ENCODE measurements at places on chromosomes 13 and 19.

- DNase-seq: no peak
Measured at GRCh38 chr13:94590744-94591143, 5.2 kb downstream of the TGDS start.

GRCh38 chr13:77323858-77324257, 3.0 kb downstream of the MYCBP2 start:
- DNase-seq: no peak

- no peak for DNase-seq
Measured at GRCh38 chr19:8441725-8442544, 2.8 kb upstream of the HNRNPM start.

GRCh38 chr19:39845584-39845932, 621 bp downstream of the FBL start:
- no peak for DNase-seq

DNA sequence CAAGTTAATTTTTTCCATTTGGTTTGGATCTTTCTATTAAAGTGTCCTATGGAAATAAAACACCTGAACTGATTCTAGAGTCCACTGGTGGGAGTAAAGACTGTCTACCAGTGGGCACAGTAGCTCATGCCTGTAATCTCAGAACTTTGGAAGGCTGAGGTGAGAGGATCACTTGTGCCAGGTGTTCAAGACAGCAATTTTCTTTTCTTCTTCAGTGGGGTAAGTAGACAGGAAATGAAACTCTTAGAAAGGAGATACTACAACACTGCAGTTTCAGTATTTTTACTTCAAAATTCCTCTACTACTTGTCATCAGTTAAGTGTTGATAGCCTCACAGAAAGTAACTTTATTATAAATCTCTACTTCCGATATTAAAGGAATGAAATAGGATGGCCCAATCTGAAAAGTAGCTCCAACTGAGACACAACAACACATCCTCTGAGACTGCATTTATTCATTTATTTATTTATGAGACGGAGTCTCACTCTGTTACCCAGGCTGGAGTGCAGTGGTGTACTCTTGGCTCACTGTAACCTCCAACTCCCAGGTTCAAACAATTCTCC, 26.3 kb downstream of the DNMT1 start:
- no peak for DNase-seq

GRCh38 chr13:109415057-109415456, 371.3 kb downstream of the IRS2 start:
- DNase-seq: no peak

GRCh38 chr13:113500530-113501265, 10.2 kb upstream of the DCUN1D2 start:
- no peak for DNase-seq

GRCh38 chr19:54434112-54434872, 14.7 kb upstream of the LENG8 start:
- no peak for DNase-seq

DNA sequence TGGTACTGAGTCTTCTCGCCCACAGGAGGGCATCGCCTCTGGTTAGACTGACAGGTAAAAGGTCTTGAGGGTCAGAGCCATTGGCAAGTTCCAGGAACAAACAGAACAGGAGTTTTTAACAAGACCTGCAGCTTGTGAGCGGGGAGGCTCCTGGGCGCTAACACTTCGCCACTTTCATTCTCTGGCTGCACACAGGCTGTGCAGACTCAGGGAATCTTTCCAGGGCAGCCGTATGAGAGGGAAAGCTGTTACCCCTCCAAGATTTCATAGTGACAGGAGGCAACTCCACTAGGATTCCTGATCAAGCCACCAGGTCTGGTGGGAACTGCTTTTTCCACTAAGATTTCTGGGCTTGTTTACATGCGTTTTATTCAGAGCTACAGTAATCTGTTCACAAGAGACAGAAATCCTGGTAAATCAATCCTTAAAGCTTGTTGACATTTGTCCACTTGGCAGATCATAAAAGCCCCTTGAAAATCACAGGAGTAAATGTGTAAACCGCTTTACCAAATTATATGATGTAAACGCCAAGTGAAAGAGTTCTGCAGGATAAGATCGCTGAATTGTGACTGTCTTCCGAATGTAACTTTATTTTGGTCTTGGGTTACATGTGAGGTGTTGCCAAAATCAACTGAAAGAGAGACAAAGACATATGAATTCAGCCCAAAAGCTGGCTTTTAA, 190.6 kb downstream of the MZT1 start:
- no peak for DNase-seq

DNA sequence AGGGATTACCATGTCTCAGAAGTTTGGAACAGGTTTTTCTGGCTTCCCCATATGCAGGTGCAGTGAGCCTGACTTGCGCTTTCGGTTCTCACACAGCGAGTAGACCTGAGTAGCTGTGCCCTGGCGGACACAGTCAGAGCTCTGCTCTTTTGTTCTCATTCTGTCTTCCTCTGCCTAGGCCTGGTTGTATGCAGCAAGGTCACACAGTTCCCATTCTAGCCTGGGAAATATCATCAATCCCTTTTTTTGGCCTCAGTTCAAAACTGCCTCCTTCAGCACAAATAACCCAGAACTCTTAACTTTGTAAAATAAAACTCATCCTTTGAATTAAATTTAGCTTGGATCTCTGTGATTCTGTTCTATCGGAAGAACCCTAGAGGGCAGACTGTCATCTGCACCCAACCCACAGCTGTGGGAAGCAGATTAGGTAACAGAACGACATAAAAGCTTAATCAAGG, 10.2 kb downstream of the OXGR1 start:
- no peak for DNase-seq

DNA sequence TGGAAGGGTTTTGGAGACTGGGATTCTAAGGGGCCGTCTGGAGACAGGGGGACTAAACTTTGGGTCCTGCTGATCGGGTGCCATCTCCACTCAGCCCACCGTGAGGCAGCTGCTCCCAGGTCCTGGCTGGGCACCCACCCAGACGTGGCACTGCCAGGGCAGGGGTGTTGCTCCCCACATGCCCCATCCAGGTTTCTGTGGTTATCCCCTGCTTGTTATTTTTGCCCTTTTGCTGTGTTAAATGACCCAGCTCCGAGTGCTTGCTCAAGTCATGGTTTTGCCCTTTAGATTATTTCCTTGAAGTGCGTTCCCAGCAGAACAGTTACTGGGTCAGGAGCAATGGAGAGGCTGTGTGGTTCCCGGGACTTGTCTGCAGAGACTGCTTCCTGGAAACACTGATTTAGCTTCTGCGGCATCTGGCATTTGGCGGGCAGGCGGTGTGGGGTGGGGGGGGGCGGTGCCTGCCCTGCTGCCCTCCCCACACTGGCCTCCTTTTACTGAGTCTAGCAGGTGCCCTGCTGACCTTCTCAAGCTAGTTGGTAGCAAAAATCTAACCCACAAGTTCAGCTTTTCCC, 1.9 kb downstream of the RAB11B start:
- no peak for DNase-seq

DNA sequence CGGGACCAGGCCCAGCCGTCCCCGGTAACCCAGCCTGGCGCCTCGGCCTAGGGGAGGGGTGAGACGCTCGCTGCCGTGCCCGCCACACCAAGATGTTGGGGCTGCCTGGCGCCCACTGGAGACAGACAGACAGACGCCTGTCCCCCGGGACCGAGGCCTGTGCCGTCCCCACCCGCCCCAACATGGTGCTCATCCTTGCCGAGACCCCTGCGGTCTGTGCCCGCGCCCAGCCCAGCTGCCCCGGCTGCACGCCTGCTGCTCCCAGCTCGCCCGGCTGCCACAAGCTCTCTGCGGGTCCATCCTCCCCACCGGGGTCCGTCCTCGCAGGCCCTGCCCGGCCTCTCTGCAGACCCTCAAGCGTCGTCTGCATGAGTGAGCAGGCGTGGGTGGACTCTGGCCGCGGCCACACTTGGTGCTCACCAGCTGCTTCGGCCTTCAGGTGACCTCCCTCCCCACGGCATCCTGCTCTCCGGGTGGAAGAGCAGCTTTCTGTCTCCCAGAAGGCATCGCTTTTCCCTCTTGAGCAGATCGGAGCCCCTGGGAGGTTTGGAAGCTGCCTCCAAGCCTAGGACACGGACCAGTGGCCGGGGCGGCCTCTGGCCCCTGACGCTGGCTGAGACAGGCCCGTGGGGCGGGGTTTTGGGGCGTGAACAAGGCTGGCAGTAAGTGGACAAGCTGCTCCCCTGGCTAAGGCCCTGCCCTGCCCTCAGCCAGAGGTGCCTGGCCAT, 6.7 kb upstream of the TMPRSS9 start:
- no peak for DNase-seq

- no peak for DNase-seq
Measured at GRCh38 chr13:84641491-84641890, 759.2 kb upstream of the SLITRK1 start.

DNA sequence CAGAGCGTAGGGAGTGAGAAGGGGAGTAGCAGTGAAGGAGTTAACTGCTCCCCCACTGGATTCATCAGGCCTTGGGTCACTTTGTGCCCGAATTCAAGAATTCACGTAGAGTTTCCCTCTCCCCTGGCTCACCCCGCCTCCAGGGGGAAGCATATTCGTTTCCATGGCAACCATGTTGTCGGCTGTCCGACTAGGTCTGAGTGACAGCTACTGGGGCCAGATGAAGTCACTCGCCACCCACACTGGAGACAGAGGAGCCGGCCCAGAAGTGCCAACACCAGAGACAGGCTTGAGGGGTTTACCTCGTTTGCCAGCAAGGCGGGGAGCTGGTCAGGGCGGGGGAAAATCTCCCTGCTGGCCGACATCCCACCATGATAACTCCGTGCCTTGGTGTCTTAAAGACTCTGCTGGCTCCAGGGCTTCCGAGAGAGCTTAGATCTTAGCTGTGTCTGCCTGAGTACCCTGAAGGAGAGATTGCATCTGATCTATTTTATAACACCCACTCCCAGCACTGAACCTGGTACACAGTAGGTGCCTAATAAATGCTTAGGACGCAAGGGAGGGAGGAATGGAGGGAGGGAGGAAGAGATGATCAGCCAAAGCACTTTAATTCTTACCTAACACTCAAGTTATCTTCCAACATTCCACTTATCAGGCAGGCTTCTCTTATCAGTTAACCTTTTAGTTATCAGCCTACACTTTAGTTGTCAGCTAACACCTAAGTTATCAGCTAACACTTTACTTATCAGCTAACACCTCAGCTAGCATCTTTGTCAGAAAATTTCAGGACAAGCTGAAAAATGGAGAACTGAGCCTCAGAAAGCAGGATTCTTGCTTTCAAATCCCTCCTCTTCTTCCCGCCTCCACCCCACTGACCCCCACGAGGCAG, 57.2 kb upstream of the ZNRF4 start:
- DNase-seq: no peak

DNA sequence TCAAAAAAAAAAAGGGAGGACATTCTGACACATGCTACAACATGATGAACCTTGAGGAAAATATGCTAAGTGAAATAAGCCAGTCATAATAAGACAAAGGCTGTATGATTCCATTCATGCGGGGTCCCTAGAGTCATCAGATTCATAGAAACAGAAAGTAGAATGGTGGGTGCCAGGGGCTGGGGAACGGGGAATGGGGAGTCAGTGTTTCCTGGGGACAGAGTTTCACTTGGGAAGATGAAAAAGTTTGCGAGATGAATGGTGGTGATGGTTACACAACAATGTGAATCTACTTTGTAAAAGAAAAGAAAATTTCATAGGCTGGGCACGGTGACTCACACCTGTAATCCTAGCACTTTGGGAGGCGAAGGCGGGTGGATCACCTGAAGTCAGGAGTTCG, 6.1 kb upstream of the CLEC4G start:
- no peak for DNase-seq

- DNase-seq: no peak
Measured at GRCh38 chr19:32313569-32314265, 31.7 kb upstream of the ZNF507 start.

DNA sequence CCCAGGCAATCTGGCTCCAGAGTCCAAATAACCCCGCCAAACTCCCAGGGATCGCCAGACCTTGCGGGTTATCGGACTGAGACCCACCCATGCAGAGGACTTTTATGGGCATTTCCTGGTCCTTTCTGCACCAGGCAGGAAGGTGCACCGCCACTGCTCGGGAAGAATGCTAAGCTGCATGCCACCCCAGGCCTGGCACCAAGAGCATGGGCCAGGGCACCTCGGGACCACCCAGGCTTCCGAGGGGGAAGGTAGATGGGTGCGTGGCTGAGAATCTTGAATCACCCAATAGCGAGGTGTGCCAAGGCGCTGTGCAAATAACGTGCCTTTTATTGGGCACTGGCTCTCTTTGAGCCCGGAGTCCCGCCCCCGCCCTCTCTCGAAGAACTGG, 422 bp upstream of the ZNF575 start:
- no peak for DNase-seq

DNA sequence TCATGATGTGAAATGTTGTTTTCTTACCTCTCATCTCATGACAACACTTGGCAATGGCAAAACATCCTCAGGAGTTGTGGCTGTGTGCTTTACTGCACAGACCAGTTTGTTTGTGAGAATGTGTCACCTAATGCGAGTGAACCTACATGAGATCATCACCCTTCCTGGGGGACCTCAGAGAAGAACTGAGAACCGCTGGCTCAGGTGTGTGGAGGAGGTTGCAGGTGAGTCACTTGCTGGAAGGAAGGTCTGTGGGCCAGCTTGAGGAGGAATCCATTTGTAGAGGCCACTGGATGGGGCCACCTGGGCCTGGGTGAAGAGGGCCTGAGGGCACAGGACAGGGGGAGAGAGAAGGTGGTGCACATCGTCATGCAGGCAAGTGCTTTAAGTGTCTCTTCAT, 3.0 kb upstream of the CEACAM1 start:
- no peak for DNase-seq

DNA sequence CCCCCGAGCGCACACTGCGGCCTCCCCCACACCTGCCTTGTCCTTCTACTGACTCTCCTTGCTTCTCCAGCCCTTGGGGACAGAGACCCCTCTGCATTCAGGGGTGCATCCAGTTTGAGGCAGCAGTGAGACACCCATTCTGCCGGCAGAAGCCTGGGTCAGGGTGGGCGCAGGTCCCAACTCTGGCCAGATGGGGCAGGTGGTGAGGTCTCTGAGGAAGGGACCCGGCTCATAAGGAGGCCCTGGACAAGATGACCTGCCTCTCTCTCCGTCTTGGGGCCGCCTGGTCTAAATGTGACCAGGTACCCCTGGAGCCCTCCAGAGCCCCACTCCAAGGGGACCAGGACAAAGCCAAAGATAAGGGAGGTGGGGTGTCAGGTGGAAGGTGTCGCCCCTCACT, 6.1 kb downstream of the CHERP start:
- no peak for DNase-seq

GRCh38 chr13:72952529-72953141, 106.2 kb upstream of the KLF5 start:
- DNase-seq: no peak

Data from stimulated activated CD8-positive, alpha-beta memory T cell treated with anti-CD3 and anti-CD28 coated beads, Interleukin-4, amount 100 ng/mL, for 1 hour (primary cell).